ENCODE measurements at places on chromosomes 6 and 20.

DNA sequence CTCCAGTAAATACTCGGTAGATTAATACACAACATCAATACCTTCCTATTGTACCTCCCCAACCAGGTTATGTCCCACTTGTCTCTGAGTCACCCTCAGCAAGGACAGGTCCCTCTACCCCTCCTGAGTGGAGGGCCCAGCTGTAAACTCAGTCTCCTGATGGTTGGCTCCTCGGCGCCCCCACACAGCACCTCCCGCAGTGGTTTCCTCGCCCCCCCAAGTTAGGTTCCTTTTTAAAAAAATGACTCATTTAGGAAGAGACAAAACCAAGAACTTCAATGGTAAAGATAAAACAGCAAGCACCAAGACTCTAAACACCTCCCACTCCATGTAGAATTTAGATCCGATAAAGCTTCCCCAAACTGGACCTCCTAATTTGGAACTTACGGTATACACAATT lies 83.5 kb downstream of the TRERF1 start:
- DNase-seq: no peak

DNA sequence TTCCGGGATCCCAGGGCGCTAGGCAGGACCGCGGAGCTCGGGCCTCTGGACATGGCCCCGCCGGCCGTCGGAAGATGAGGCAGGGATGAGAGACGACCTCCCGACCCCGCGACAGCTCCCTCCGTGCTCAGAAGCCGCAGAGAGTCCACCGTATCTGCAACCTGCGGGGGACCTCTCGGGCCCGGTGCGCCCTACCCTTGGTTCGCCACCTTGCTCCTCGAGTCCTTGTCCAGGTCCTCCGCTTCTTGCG lies 301 bp downstream of the PPP1R3D start:
- DNase-seq: no peak

GRCh38 chr6:44304282-44305199 lies 8.6 kb downstream of the AARS2 start:
- DNase-seq: no peak

GRCh38 chr20:35472209-35472608 lies 16.8 kb downstream of the CEP250 start:
- DNase-seq: no peak

GRCh38 chr20:13243826-13244376 lies 22.8 kb downstream of the ISM1 start:
- DNase-seq: no peak

DNA sequence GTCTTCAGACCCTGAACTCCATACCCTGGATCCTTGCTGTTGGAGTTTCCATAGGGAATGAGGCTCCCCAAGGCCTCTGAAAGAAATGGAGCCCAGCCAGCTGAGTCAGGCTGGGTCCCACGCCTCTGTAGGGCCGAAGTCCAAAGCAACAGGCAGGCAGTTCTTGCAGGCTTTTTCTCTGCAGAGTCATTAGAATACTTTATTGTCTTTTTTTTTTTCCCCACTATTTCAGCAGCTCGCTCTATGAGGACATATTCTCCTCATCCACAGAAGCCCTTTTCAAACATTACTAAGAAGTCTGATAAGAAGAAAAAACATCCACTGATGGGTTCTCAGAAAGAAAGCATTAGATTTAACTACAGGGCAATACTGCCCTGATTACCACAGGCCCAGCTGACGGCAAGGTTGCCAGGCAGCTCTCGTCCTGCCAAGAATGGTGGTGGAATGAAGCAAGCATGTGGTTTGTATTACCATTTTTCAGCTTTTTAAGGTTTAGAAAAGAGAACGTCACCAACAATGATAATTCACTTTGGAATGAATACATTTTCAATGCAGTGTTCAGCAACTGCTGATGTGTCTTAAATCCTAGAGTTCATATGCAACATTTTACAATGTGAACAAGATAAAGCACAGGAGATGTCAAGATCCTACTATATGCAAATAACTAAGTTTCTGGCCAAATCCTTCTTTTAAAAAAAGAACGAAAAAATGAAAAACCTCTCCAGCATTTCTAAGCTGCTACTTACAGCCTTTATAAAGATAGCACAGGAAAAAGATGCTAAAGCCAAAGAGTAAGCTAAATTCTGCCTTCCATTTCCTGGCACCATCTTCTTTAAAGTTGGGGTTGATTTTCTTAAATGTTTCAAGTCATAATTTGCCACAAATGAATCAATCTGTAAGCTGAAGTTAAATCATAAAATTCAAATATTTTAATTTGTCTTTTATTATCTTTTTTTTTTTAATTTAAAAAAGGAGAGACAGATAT lies 223.6 kb upstream of the CITED2 start:
- DNase-seq: no peak

GRCh38 chr6:141700819-141701218 lies 431.9 kb upstream of the GJE1 start:
- no peak for DNase-seq

- DNase-seq: no peak
Measured at GRCh38 chr20:16069389-16070010, 503.7 kb downstream of the KIF16B start.

DNA sequence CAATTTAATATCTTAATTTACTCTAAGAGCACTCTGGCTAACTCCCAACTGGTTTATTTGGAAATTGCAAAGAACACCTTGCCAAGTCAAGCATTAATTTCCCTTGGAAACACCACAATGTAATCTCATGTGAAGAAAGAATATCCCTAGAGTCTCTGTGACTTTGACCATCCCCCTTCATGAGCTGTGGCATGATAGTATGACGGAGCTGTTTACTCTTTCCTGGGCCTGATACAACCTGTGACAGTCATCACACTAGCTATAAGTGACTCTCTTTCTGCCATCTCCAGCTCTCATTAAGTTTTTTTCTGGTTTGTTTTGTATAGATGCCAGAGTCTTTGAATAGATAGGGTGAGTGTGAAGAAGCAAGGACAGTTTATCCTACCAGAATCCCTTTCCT lies 470.3 kb upstream of the JARID2 start:
- no peak for DNase-seq

DNA sequence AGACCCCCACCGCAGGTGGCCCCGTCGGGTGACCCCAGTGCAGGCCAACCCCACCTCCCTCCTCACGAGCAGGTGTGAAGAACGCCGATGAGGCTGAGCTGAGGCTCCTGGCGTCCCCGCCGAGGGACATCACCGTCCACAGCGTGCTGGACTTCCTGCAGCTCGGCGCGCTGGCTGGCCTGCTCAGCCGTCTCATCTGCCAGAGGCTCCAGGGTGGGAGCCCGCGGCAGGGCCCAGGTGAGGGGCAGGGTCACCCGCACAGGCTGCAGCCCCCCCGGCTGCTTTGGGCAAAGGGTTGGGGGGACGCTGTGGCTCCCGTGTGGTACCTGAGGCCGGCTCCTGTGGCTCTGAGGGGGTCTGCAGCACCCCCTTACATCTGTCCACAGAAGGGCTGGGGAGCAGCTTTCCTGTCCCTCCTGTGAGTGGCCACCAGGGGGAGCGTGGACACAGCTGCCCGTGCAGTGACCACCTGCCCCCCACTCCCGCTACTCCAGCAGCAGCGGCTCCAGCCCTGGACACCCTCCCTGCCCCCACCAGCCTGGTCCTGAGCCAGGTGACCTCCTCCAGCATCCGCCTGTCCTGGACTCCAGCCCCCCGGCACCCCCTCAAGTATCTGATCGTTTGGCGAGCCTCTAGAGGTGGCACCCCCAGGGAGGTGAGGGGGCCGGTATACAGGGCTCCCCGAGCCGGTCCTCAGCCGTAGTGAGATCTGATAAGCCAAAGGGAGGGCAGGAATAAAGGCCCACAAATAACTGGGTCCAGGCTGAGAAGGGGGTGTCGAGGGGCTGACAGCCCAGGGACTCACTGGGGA lies 16.5 kb downstream of the COL20A1 start:
- no peak for DNase-seq

- no peak for DNase-seq
Measured at GRCh38 chr6:137349856-137350830, 131.0 kb upstream of the IFNGR1 start.

GRCh38 chr6:34025112-34025807 lies 120.6 kb downstream of the GRM4 start:
- DNase-seq: no peak

DNA sequence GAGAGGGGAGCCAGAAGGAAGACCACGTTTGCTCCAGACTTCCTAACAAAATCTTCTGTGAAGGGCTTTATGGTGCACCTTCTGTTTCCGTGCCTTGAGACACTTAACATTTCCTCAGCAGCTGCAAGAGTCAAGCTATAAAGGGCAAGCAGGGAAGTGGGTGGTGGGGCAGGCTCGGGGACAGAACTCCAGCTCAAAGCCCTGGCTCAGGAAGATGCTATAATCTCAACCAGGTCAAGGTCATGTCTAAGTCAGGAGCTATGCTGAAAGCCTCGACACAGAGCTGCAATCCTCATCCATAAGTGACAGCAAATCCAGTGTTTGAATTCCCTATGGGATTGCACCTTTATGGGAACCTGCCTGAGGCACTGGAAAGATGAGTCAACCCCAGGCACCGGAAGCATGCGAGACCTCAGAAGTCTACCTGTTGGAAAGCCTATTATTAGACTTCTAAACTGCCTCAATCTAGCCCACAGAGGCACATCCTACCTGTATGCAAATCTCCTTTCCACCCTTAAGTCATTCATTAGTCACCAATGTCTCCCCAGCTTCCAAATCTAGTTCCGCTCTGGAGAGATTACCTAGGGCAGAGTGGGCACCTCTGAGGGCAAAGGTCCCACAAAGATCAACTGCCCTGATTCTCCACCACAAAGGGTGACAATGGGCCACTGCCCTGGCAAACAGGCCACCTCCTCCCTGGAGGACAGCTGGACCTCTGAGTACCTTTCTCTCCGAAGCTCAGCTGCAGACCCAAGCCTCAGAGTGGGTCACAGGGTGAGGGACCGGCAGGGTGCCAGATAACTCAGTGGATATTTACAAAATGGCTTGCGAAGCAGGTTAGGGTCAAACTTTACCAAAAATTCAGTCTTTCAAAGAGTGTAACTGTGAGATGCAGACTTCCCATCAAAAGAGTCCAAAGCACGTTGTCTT lies 287.0 kb downstream of the CDC5L start:
- DNase-seq: no peak

- no peak for DNase-seq
Measured at GRCh38 chr20:18001131-18001921, 32.5 kb downstream of the MGME1 start.

GRCh38 chr6:15305909-15306308 lies 60.0 kb downstream of the JARID2 start:
- no peak for DNase-seq

DNA sequence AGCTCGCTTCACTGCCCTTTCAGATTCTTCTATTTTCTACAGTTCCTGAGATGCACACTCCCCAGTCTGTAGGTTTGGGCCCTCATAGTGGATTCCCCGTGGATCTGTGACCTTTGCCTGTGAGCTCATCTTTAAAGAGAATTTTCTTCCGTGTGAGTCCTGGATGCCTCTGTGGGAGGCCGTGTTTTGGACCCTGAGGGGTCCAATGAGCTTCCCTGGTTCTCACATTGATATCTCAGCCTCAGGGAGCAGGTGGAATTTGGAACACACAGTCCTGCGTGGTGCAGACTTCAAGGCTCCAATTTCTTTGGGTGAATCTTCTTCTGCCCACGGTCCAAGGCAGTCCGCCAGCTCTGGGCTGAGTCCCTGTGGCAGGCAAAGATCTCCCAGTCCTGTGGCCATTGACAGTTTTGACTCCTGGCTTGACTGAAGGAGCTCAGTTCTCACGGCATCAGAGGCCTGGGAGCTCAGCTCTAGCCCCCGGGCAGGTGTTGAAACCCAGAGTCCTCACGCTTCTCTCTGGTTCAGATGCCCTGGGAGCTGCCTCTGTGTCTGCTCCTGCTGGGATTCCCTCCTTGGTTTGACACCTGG lies 61.0 kb downstream of the PSMG4 start:
- DNase-seq: no peak

GRCh38 chr6:155493026-155493693 lies 37.5 kb upstream of the NOX3 start:
- no peak for DNase-seq

DNA sequence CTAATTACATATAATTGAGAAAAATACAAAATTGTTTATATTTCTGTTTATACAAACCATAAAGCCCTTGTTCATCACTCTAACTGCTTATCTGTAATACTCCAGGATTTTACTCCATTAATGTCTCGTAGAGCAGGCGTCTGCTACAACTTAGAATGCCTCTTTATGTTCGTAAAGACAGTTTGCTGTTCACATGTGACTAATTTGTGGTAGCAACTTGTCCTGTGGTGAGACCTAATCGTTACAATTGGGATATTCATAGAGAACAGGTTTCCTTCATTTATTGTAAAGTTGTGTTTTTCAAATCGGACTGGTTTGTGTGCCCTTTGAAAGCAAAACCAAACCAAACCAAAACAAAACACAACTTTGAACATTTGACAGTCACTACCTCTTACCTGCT lies 149.7 kb downstream of the ASCC3 start:
- DNase-seq: no peak
